ENCODE measurements at places on chromosomes 2 and 18.

- DNase-seq = peak; percentile 42
These were observed 34.4 kb downstream of the LGALSL start for GRCh38 chr2:64488050-64488974.

DNA sequence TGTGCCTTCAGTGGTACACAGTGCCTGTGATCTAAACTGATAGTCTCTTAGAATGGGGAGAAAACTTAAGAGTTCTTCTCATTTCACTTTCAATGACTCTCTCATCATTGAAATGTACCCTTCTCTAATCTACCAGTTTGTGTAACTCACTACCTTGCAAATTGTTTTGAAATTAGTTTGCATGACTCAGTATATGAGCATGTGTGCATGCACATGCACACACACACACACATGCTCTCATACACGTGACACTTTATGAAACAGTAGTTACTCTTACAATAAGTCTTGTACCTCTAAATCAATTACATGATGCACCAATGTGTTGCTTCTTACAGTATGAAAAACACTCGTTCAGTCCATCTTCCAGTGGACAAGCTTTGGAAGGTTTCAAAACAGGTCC, 10.6 kb downstream of the LYPD6B start:
- peak; percentile 70 for DNase-seq

DNA sequence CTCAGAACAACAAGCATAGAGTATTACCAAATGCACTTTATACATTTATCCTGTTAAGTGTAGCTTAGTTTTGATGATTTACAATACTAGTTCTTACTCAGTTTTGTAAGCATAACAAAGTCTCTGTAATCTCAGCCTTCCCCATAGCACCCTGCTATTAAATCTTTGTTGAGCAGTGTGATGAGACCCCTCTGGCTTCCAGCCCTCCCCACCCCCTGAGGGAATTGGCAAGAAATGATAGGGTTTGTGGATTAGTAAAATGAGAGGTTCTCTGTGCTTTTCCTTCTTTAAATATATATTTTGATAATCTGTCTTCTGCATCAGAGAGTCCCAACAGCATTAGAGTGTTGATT, 37.2 kb downstream of the ZNF521 start:
- peak; percentile 32 for DNase-seq

DNA sequence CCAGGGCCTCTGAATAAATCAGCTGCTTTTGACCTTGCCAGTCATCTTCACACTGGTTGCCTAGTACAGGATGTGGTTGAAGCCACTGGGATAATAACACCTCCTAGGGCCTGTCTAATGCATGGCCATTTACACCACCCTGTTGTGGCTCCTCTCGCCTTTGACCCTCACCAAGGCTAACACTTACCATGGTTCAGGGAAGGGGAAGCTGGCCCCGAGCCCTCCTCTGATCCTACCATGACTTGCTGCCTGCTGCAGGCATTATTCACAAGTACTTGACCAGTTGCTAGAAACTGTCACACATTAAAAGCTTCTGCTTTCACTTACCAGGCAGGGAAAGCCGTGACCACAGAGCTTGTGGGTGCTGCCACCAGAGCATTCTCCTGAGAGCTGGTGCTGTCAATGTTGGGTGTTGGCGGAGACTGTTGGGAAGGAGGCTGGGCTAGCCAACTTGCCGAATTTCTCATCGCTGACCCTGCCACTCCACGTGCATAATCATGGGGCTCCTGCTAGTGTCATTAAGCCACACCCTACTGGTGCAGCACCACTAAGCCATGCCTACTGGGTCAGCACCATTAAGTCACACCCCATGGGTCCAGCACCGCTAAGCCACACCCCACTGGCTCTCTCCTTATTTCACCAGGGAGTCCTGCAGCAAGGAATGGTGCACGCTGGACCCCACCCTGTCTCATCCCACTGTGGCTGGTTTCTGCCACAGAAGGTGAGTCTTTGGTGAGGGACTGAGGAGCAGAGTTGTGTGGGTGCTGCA, 47.0 kb upstream of the TTC39C start:
- DNase-seq = no peak

- no peak for DNase-seq
These were observed 35.0 kb upstream of the PTH2R start for GRCh38 chr2:208371634-208371935.

GRCh38 chr2:233422050-233422639, 67.9 kb downstream of the DGKD start:
- DNase-seq = no peak

- no peak for DNase-seq
These were observed 3.8 kb upstream of the STEAP3 start for GRCh38 chr2:119219873-119220272.

DNA sequence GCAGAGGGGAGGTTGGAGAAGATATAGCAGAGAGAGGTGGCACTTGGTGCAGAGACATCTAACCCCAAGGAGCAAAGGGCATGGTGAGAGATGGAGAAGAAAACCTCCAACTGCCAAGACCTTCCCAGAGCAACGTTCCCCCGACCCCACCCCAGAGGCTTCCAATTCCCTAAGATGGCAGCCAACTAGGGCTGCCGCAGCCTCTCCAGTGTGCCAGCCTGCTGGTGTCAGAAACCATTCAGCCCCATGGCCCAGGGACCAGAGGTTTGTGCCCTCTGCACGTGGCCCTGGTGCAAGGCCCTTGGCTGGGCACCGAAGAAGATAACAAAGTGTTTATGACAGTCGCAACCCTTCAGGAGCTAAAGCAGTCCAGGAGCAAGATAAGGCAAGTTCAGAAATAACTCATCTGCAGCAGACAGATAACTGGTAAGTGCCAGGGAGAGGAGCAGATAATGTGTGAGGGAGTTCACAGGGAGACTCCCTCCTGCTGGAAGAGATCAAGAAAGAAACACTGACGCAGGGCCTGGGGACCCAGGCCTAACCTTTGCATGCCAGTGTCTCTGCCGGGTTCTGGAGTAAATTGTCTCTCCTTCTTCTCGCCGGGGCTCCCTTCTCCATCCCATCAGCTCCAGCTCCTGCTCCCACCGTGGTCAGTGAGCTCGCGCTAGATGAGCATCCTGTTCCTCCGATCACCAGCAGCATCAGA, 66.1 kb upstream of the ID2 start:
- no peak for DNase-seq

DNA sequence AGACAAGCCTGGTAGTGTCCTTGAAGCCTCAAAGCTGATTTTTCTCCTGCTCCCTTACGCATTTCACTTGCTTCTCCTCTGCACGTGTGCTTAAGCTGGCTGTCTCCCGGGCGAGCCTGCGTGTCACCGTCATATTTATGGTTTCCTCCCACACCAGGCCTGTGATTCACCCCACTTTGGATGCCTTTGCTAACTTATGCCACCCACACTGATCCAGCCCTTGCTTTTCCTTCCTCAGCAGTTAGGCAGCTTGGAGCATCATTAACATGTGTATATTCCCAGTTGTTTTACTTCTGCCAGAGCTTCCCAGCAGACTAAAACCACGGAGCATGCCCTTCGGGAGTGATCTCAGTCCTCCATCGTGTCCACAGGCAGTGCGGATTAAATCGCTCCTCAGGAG, 2.2 kb downstream of the ST3GAL5 start:
- peak; percentile 98 for DNase-seq

- no peak for DNase-seq
These were observed 62.0 kb upstream of the MRPS9 start for GRCh38 chr2:104975851-104976250.

- DNase-seq = peak; percentile 43
These were observed 21.7 kb upstream of the UGP2 start for GRCh38 chr2:63819765-63820717.

DNA sequence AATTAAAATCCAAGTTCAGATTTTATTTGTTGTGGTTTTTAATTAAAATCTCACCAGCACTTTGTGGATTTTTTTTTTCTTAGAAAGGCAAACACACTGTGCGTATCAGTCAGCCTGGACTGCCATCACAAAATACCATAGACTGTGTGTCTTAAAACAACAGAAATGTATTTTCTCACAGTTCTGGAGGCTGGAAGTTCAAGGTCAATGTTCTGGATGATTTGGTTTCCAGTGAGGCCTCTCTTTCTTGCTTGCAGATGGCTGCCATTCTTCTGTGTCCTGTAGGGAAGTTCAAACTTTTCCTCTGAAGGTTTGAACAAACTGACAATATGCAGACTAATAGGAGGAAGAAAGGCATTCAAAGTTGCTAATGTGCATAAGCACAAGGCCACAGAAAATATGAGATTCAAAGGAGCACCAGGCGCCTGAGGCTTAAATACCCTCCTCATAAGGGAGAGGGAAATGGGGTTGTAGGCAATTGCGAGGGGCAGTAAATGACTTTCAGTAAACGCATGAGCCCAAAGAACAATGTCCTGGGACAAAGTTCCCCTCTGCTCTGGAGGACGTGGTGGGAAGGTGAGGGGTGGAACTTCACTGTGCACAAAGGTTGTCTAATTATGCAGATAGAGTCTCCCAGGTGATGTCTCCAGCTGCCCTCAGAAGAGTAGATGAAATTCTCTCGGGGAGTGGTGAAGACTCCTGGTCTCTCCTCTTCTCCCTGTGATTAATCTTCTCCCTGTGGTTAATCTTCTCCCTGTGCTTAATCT, 26.5 kb upstream of the KCNF1 start:
- no peak for DNase-seq

All from fibroblast of skin of right quadriceps (primary cell).